Activated gamma-delta T cell treated with Interleukin-2 at 50 U/mL for 16 hours (primary cell): ENCODE measurements at places on chromosomes 7 and 10.

GRCh38 chr10:6220418-6221191, 17.9 kb downstream of the PFKFB3 start:
- DNase-seq: no peak

GRCh38 chr7:148607151-148607661, 16.6 kb downstream of the C7orf33 start:
- DNase-seq: no peak

DNA sequence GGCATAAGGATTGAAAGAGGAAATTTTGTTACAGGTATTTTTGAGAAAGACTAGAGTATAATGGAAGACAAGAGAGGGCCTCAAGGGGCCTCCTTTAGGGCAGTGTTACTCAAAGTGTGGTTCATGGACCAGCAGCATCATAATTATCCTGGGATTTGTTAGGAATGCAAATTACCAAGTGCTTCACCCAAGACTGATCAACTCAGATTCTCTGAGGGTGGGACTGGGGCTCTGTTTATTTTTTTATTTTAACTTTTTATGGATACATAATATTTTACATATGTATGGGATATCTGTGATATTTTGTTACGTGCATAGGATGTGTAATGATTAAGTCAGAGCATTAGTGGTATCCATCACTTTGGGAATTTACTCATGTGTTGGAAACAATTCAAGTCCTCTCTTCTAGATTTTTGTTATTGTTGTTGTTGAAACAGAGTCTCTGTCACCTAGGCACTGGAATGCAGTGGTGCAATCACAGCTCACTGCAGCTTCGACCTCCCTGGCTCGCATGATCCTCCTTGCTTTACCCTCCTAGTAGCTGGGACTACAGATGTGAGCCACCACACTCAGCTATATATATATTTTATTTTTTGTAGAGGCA, 2.2 kb upstream of the KCTD7 start:
- no peak for DNase-seq

- DNase-seq: no peak
Observed at GRCh38 chr7:56019501-56019900, 31.7 kb downstream of the PSPH start.

DNA sequence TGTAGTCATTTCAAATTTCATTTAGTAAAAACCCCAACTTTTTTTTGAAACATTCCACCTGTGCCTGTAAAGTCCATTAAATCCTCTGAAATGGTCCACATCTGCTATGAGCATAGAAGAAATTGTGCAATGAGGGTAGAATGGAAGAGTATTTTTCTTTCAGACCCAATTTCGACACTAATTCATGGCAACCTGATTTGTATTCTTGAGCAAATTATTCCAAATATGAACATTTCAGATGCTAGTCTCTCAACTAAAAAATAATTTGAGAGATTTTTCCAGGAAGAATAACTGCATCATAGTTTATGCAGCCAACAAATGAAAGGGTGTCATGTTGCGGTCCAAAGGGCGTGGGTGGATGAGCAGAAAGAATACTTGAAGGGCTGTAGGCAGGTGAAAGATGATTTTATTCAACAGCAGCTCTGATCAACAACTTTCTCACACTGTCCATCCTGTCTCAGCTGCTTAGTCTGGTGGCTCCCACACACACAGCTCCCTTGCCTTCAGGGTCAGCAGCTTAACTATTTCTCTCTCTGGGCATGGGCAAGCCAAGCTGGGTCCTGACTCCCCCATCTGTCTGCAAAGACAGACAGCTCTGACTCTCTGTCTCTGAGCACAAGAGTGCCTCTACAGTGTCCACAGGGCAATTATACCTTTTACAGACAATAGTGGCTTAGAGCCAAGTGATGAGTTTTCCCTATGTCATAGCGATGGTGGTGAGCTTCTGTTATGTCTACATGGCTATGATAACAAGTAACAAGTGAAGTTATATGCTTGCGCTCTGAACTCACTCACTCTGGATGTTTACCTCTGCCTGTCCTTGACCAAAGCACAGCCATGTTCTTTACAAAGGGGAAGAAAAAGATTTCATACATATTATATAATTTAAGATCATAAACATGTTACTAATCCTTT, 11.5 kb downstream of the STEAP2 start:
- no peak for DNase-seq

- no peak for DNase-seq
Observed at GRCh38 chr10:117609095-117609795, 66.7 kb downstream of the EMX2 start.

DNA sequence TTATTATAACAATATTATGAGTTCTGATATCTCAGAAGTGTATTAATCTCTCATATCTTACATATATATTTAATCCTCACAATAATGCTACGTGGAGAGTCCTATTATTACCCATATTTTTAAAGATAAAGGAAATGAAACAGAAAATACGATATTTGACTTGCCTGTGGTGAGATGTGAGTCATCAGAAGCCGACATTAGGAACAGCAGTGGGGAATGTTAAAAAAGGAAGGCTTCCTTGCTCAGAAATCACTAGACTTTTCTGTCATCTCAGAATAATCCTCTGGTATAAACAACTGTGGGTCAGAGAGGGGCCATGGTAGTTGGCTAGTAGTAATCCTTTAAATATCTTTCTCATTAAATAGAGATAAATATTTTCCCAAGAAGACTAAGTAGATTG, 402.3 kb upstream of the PCDH15 start:
- no peak for DNase-seq

DNA sequence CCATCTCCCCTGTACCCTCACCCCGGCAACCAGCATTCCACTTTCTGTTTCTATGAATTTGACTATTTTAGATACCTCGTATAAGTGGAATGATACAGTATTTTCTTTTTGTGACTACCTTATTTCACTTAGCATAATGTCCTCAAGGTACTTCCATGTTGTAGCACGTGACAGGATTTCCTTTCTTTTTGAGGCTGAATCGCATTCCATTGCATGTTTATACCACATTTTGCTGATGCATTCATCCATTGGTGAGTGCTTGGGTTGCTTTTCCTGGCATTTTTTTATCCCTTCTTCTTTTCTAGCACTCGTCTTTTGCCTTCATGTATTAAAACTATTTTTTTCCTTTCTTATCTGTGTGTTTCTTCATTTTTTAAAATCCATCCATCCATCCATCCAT, 22.3 kb upstream of the EXOC6 start:
- no peak for DNase-seq
